Ecto neural progenitor cell (in vitro differentiated cells): ENCODE measurements at places on chromosomes 2 and 18.

DNA sequence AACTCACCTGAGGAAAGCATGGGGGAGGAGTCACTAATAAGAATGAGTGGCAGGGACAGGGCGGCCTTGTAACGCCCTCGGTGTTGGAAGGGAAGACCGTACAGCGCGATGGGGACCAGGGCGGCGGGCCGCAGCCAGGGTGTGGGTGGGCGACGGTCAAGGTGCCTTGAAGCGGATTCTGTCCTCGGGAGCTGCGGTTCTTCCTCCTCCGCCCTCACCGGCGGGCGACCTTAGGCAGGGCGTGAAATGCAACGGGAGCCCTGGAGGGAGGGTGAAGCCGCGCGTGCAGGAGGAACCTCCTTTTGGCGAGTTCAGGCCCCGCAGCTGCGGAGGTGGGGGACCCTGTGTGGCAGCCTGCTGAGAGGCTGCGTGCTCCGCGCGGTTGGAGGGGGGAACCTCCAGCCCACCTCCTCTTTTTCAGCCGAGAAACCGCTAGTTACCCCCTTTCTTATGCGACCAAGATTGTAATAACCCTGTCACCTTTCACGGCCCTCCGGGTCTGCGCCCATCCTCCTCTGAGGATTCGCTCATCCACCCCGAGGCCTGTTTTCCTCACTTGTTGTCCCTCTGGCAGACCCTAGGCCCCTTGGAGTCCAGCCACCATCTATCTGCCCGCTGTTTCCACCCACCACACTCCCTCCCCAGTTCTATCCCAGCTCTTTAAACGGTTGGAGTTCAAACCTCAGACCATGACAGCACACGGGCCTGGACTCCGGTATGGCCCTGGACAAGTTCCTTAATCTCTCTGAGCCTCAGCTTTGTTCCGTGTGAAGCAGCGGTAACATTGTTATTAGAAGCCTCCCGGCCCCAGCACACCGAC is 823 bp upstream of the RNU2-63P start:
- DNase-seq: peak; percentile 54

DNA sequence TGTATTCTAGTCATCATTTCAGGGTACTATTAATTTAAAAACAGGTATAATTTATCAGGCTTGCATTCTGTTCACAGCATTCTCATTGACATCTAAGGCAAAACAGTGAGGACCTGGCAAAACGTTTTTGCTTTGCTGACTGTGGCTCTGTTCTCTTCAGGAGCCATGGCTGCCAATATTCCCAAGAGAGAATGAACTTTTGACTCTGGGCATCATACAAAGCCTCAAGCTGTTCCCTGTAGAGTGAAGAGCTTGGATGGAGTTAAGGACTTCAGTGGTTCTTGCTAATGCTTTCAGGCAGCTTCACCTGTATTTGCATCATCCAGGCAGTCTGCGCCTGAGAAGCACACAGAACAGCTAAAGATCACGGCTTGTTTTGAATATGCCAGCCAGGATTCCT is 65.9 kb upstream of the CAVIN2 start:
- DNase-seq: no peak

GRCh38 chr2:171874517-171874916 is 19.5 kb downstream of the SLC25A12 start:
- no peak for DNase-seq

DNA sequence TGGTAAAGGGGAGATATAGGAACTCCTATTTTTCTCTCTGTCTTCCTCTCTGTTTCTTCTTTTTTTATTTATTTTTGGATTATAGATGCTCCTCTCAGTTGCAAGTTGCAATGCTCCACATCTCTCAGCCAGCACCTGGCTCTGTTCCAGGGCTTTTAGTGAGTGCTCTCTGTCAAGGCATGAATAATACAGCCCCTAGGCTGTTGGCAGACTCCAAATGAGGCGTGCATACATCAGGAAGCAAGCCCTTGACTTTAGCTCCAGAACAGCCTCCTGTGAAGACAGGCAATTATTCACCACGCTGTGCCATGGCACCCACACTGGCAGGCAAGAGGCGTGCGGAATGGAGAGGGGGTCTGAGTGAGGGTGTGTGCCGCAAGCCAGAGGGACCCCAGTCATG is 228.1 kb upstream of the PXDN start:
- DNase-seq: no peak

- no peak for DNase-seq
These were observed 33.8 kb downstream of the RTP5 start for GRCh38 chr2:241903121-241904010.

DNA sequence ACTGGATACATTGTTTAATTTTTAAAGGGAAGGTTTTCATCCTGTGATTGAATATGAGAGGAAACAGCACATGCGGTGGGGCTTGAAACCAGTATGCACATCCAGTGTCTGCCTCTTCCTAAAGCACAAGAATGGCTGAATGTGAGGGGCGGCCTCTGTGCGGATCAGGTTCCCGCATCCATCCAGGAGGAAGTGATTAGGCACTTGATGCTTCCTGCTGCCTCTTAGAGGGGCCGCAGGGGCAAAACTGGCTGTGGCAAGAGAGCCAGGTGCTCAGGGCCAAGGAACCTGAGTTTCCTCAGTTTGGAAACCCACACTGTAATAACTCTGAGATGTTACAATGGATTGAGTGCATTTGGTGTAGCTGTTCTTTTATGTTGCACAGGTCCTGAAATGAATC is 48.8 kb downstream of the THNSL2 start:
- DNase-seq: peak; percentile 33

- DNase-seq: no peak
These were observed 37.7 kb upstream of the CNGA3 start for GRCh38 chr2:98308532-98308931.

DNA sequence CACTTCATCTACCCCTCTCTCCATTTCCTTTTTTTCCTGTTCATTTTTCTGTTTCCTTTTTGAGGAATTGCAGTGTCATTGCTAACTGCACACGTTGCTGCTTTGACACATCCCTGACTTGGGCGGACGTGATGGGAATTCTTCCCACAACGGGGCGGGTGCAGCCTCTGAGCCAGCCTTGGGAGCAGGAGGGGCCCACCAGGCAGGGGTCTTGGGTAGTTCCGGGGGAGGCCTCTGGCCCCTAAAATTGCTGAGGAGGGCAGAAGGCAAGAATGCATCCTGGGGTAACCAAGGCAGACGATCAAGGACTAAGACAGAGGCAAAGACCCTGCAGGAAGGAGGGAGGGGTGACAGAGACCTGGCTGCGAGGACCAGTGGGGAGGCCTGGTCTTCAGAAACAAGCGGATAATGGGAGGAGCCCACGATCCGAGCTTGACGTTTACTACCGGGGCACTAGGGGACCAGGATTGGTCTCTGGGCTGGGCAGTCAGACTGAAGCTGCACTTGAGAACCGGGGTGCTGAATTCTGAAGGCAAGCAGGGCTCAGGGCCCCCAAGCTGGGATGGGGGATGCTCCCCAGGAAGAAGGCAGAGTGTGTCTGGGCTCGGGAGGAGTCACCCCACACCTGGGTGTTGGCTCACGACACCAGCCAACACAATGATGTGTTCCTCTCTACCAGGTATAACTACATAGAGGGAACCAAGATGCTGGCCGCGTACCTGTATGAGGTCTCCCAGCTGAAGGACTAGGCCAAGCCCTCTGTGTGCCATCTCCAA is 14.8 kb upstream of the CNDP1 start:
- DNase-seq: no peak

DNA sequence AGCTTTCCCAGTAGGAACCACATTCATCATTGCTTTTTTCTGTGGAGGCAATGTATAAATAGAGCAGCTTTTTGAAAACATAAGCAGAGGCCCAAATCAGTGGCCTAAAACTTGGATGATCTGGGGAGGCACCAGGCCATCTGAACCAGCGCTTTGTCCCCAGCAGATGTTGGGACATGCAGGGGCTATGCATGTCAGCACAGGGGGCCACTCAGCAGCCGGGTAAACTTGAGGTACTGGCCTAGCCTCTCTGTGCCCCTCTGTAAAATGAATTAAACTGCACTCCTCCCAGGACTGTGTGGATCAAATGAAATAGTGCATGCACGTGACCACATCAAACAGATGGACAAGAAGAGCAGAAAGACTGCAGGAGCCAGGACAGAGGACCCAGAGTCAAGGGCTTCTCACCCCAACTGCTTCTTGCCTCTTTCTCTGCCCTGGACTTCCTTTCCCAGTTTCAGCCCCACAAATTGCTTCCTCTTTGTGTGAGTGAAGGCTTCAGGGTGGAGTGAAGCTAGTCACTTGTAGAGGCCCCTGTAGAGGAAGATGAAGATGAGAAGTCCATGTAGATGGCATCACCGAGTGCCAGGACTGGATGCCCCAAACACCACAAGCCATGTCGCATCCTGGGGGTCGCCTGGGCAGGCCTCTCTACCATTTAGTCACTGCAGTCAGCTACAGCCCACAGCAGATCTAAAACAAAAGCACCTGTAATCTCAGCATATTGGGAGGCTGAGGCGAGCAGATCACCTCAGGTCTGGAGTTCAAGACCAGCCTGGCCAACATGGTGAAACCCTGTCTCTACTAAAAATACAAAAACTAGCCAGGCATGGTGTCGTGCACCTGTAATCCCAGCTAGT is 53.2 kb downstream of the IMPA2 start:
- DNase-seq: no peak

DNA sequence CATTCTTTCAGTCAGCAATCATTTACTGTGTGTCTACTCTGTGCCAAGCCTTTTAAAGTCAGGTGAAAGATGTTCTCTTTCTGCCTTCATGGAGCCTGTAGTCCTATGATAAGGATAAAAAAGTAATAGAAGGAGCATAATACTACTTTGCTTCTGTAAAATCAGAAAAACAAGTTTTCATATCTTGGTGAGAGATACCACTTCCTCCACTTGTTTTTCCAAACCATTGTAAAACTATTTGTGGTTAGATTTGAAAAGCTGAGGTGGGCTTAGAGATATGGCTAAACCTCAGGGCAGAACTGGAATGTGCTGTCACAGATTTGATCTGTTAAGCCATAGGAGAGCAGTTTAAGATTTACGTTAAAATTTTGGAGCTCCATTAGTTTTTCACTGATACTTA is 104.7 kb upstream of the FAM117B start:
- no peak for DNase-seq

DNA sequence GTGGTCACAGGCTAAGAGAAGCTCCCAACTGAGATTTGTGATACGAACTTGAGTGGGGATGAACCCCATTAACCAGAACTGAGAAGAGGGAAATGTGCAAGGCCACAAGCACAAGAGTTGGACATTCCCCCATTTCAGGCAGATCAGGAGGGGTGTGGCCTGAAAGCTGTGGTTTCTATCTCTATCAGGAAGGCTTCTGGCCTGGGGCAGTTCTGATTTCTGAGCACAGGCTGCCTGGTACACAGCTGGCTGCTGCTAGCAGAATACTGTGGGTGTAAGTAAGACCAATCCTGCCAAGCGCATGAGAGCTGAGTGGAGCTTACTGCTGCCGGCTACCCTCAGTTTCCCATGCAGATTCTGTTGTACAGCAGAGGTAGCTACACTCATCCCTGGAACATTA is 484.6 kb downstream of the SATB2 start:
- DNase-seq: no peak

- no peak for DNase-seq
These were observed 10.2 kb upstream of the LRP2 start for GRCh38 chr2:169372561-169372960.

GRCh38 chr18:9454061-9454703 is 21.1 kb upstream of the RALBP1 start:
- no peak for DNase-seq

- no peak for DNase-seq
These were observed 7.8 kb upstream of the UGT1A9 start for GRCh38 chr2:233663911-233664310.

DNA sequence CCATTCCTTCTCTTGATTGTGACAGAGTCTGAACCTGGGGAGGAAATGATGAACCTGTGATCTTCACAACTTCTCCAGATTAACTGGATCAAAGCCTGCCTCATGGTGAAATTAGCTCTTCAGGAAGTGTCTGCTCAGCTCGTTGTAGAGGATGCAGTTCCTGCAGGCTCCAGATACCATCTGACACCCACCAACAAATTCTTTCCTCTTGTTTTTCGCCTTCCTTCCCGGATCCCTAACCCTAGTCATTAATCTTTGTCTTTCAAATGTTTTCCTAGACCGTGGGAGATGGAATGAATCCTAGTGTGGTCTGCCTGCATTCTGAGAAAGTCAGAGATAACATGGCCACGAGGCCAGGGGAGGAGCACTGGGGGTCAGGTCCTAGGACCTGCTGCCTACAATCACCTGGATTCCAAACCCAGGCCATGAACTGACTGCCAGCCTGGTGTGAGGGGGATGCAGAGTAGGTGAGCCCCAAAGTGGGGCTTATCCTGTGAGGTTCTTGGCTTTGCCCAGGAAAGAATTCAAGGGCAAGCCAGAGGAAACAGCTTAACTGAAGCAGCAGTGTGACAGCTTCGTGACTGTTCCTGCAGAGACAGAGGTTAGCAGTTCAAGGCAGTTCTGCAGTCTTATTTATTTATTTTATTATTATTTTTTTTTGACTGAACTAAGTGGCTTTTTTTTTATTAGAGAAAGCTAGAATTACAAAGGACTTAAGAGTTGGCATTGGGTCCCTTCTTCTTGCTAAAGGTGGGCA is 67.8 kb downstream of the DIPK1C start:
- DNase-seq: no peak

DNA sequence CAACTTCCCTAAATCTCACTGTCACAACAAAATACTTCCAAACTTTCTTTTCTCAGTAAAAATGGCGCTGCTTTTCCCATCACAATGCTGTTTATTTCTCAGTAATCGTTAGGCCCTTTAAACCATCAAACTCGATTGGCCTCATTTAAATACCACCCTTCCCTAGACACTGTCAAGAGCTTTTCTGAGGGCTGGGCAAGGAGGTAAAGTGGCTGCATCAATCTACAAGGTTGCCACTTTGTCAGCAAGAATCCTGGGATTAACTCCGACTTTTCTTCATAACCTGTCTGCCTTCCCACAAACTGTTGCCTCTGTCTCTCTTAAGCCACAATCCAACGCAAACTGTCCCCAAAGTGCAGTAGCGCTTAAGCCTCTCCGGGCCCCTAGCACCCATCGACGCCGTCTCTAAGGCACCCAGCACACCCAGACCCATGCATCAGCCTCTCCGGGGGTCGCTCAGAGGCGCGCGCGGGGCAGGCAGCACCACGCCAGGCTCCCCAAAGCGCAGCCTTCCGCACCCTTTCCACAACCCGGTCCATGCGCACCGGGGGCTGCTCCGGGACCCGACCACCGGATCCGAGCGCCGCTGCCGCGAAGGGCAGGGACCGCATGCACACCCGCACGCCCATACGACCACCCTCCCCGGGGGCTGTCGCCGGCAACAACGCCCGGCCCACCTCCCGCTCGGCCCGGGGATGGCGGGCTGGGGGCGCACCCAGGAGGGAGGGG is 683 bp downstream of the MBOAT2 start:
- DNase-seq: peak; percentile 70
